ENCODE measurements at places on chromosomes 5 and 9. TPM values are rescaled to one million over a fixed set of nuclear protein-coding genes. Genes with fewer than 3 reads are reported as not detected.
A peak's percentile ranks its signal among the peaks of the same experiment; 100 is the strongest.

The IFNA2 gene
- not detected for total RNA-seq

- H3K27me3 ChIP-seq = no peaks in the 10 kb centered on the region
- DNase-seq = no peak
- H3K4me3 ChIP-seq = no peak overlapping the region
- no peak overlapping the region for H3K27ac ChIP-seq
These were observed 36.5 kb downstream of the PPIC start for GRCh38 chr5:122999947-123000563.

The TGFBI gene
- total RNA-seq = 28.9 TPM

GRCh38 chr5:23437011-23437410, 70.4 kb upstream of the PRDM9 start:
- H3K4me1 ChIP-seq = no peaks in the 10 kb centered on the region
- H3K36me3 ChIP-seq = no peaks in the 10 kb centered on the region
- no peak overlapping the region for H3K27ac ChIP-seq
- H3K4me3 ChIP-seq = no peak overlapping the region
- no peak for DNase-seq
- no peaks in the 10 kb centered on the region for H3K27me3 ChIP-seq

The GPR151 gene
- not detected for total RNA-seq

DNA sequence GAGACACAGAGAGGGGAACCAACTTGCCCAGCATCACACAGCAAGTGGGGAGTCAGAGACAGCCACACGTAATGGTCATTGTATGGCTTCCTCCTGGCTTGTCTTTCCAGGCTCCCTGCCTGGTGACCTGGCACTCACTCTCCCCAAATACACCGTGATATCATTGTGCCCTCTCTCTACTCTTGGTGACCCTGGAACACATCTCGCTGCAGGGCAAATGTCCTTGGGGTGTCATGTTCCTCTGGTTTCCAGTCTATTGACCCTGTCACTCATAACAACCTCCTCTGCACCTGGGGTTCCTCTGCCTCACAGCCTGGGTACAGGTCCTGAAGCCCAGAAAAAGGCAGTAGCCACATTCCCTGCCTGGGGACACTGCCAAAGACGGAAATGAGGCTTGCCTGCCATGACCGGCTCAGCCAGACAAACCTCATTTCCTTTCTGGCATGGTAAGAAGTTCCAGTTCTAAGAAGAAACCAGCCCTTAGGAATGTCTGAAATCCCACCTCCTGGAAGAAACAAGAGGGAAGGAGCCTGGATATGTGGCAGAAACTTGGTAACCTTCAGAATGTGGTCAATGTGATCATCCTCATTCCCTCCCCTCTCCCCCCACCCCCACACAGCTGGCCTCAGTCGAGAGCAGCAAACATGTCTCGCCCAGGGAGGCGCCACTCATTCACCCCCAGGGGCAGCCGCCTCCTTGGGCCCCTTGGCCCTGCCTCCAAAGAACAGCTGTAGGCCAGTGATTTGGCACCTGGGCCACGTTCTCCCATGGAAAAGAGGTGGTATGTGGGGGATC, 30.6 kb upstream of the SMU1 start:
- DNase-seq = peak; percentile 69
- no peaks in the 10 kb centered on the region for H3K27me3 ChIP-seq
- no peak overlapping the region for H3K4me3 ChIP-seq
- H3K4me1 ChIP-seq = peaks cover 28% of the 10 kb centered on the region
- peak overlapping the region; percentile 56 for H3K27ac ChIP-seq
- peaks cover 5% of the 10 kb centered on the region for H3K36me3 ChIP-seq

DNA sequence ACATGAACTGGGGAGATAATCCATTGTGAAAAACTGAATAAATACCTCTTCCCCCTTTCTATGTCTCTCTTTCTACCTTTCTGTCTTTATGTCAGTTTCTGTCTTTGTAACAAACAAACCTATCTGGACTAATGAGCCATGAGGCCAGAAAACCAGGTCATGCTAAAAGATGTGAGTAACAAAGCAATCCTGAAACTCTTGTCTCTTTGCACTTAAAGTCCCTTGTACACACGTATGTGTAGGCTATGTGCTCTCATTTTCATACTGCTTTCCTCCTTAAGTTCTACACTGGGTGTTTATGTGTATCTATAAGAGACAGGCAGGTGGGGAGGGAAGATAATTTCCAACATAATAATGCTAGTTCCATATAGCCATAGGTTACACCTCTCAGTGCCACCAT, 123.8 kb upstream of the PTGER4 start:
- no peak overlapping the region for H3K4me3 ChIP-seq
- H3K36me3 ChIP-seq = no peaks in the 10 kb centered on the region
- H3K27me3 ChIP-seq = no peaks in the 10 kb centered on the region
- no peaks in the 10 kb centered on the region for H3K4me1 ChIP-seq

The CCDC180 gene
- total RNA-seq = 0.88 TPM

DNA sequence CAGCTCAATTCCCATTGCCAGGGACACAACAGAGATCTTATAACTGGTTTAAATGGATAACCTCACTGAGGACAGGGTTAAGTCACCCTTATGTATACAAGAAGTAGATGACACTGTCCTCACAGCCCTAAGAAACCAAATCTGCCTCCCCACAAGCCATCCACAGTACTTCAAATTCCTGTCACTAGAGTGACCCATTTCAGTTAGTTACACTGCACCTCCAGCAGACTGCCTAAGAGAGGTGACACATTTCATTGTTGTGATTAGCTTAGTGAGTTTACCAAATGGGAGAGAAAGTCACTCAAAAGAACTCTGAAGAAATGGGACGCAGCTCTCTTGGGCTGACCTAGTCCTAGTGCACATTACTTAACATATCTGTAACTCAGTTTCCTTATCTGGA, 53.6 kb upstream of the HTR1A start:
- H3K4me1 ChIP-seq = no peaks in the 10 kb centered on the region
- H3K36me3 ChIP-seq = no peaks in the 10 kb centered on the region
- H3K27me3 ChIP-seq = no peaks in the 10 kb centered on the region
- DNase-seq = no peak
- H3K27ac ChIP-seq = no peak overlapping the region
- H3K4me3 ChIP-seq = no peak overlapping the region

Data from psoas muscle (tissue), 8 donors.